ENCODE measurements at places on chromosomes 2 and 18. TPM values are rescaled to one million over a fixed set of nuclear protein-coding genes. Genes with fewer than 3 reads are reported as not detected.

The VWC2L gene
- not detected for total RNA-seq

The DOK6 gene
- total RNA-seq = 0.35 TPM

- peak; percentile 39 for DNase-seq
These were observed 116.8 kb downstream of the GBX2 start for GRCh38 chr2:236051351-236051750.

GRCh38 chr2:25805987-25806386 lies 72.3 kb downstream of the ASXL2 start:
- no peak for DNase-seq

DNA sequence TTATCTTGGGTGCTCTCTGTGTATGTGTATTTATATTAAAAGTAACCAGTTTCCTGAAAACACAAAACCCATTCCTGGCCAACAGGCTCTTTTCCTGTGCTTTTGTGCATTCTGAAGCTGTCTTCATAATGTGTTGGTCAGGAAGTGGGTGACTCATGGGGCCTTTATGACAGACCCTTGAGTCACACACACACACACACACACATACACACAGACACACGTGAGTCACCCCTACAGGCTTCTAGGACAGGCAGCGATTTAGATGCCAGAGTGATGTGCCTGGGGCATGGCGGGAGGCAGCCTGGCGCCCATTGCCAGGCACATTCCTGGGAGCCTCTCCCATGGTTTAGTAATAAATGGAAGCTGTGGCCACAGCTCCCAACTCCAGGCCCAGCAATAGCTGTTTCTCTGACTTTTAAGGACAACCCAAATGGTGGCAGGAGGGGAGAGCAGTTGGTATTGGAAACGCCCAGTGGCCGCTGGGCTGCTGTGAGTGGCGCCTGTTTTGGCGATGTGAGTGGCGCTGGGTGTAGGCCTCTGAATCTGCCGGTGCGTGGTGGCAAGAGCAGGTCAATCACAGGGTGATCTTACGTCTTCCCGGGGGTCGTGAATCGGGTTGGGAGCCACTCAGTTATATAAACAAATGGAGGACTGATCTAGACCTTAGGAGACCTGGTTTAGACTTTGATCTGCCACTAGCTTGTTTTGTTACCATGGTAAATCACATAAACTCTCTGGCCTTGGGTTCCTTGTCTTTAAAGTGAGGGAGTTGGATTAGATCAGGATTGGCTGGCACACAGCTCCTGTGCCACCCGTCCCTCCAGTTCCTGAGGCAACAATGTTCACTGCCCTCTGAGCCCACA lies 150.7 kb upstream of the DLX2 start:
- no peak for DNase-seq

- no peak for DNase-seq
These were observed 1.6 kb upstream of the LRRFIP1 start for GRCh38 chr2:237625777-237626176.

- DNase-seq = no peak
These were observed 307.3 kb downstream of the NBAS start for GRCh38 chr2:15253835-15254286.

DNA sequence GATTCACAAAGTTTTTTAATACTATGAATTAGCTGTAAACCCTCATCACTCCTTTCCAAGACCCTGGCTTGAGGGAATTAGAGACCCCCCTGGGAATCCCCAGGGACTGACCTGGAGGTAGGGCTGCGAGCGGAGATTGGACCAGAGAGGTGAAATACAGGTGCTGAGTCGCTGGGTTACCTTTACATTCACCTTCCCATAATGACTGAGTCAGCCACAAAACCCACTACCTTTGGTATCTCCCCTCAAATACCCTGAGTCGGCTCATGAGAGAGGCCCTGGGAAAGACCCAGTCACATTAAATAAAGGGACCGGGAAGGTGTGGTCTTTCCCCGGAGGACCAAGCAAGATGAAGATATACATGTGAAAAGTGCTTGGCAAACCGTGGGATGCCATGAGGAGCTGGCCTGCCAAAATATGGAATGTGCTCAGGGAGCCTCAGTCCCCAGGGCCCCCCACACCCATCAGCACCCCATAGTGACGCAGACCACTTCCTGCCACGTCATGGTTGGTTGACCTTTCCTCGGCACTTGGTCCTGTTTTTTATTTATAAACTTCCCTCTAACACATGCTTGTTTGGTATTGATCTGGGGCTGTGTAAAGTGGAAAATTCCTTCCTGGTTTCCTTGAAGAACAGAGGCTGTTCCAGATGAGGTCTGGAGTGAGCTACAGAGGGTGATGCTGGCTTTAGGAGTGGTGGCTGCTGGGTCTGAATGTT lies 51.4 kb downstream of the IL1RL2 start:
- no peak for DNase-seq

DNA sequence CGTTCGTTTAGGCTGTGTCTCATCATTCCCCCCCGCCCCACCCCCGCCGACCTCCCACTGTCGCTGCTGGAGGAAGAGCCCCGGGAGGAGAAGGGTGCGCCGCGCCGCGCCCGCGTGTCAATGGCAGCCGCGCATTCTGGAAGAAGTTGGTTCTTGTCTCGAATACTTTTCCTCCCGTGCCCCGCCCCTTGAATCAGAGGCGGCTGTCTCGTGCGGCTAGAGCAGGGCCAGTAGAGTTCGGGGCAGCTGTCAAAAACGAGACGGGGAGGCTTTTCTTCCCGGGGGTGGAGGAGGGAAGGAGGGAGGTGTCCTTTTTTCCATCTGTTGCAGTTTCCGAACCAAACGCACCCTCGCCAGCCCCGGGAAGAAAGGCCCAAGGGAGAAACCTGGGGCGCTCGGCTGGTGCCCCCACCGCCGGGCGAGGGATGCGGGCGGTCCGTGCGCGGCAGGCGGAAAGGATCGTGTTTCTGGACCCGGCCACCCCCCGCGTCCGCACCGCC lies 410 bp upstream of the TGIF1 start:
- DNase-seq = peak; percentile 82

GRCh38 chr2:73175663-73176204 lies 26.6 kb upstream of the NOTO start:
- DNase-seq = peak; percentile 82

DNA sequence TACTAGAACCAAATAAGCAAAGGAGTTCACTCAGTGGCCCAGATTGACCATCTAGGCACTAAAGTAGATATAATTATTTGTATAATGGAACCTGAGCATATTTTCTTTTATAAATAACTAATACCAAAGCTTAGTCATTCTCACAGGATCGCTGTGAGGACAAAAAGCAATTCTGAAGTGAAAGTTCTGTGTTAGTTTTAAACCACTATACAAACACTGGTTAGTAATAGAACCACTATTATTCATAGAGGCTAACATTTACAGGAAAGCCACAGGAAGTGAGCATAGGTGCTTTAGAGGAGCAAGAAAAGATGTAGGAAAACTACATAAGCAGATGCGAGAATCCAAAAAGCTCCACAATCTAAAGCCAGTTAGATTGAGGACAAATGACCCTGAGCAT lies 364.7 kb downstream of the XIRP2 start:
- no peak for DNase-seq

GRCh38 chr2:43349904-43350303 lies 123.5 kb upstream of the ZFP36L2 start:
- no peak for DNase-seq

GRCh38 chr2:8656811-8657210 lies 25.0 kb upstream of the ID2 start:
- DNase-seq = no peak

- DNase-seq = no peak
These were observed 265.3 kb downstream of the CYP26B1 start for GRCh38 chr2:71882236-71882946.

GRCh38 chr2:72533765-72534164 lies 292.1 kb downstream of the EXOC6B start:
- DNase-seq = no peak

DNA sequence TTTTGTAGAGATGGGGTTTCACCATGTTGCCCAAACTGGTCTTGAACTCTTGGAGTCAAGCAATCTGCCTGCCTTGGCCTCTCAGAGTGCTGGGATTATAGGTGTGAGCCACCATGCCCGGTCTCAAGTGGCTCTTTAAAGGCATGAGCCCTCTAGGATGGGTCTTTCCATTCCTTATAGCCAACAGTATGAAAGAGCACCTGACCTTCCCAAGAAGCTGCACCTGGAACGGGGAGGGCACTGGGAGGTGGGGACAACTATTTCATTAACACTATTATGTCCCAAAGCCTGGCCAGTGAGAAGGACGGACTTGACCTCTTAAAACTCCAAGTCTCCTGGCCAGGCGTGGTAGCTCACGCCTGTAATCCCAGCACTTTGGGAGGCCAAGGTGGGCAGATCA lies 149.7 kb downstream of the ZFP36L2 start:
- no peak for DNase-seq

- DNase-seq = no peak
These were observed 23.7 kb upstream of the MSGN1 start for GRCh38 chr2:17792515-17792914.

DNA sequence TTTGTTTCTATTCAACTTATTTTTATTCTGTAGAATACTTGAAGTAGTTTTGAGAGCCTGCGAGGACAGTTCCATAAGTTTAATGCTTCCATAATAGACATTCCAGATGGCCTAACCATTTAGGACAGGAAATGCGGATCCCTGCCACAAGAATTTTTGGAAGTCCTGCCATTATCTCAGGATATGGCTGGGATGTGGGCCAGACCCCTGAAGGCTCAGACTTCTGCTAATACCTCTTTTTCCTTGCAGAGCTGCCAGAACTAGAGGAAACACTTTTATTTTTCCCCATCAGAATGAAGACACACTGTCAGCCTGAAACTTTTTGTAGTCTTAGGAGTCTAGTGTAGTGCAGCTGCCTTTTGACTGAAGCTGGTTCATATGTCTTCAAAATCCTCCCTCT lies 806.5 kb downstream of the TDRD15 start:
- DNase-seq = no peak

DNA sequence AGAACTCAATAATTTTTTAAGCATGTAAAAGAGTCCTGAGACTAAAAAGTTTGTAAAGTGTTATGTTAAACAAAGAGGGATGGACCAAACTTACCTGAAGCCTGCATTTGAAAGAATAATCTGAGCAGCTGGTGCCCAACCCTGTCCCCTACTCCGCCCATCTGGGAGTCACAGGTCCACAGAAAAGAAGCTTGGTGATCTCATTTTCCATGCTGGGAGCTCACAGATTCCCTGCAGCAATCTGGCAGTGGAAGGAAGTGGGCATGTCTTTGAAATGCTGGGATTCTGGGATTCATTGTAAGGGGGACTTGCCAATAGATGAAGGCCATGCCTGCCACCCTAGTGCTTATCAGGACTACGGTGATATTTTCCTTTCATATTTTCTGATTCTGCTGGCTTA lies 17.9 kb downstream of the CDH2 start:
- no peak for DNase-seq

GRCh38 chr18:7940971-7941370 lies 373.9 kb downstream of the PTPRM start:
- no peak for DNase-seq

DNA sequence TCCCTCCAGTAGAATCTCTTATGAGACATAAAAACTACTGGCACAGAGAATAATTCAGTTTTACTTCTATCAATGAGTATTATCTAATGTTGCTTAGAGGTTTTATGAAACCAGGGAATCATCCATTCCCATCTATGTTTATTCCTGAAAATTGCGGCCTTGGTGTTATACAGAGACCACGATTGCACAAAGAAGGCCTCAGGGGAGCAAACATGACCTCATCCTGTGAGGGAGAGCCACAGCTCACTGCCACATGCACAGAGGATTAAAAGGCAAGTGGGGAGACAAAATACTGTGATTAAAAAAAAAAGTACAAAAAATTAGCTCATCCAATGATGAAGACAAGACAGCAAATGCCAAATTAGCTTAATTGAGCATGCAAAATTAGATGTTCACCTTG lies 111.8 kb upstream of the SLC35G4 start:
- DNase-seq = no peak
